ENCODE measurements at places on chromosomes 12 and 14.
A peak's percentile ranks its signal among the peaks of the same experiment; 100 is the strongest.

- no peak for DNase-seq
Observed at GRCh38 chr12:11015775-11016430, 6.5 kb downstream of the TAS2R19 start.

DNA sequence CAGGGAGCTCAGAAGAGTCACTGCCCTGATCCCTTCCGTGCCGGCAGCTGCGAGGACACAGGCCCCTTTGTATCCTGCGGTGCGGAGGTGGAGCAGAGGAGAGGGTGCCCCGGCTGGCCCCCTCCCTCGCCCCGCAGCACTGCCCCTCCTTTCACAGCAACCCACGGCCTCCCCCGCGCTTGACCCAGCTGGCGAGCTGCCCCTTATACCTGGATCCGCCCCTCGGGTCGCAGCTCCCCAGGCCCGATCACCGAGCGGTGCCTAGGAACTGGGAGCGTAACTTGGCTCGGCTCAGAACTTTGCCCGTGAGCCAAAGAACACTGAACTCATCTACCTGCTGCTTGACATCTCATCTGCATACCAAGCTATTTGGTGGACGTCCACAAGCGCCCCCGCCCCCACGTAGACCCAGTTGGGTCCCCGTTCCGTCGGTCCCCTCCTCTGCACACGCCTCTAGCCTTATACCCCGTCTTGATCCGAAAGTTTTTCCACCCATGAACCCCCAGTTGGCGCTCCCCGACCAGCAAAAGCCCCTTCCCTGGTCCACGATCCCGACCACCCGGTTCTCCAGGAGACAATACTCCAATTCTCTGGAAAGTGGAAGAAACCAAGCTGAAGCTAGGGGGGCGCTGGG, 697 bp upstream of the DNAJC14 start:
- no peak for DNase-seq

GRCh38 chr12:13061377-13061776, 17.2 kb downstream of the FAM234B start:
- DNase-seq: no peak

- DNase-seq: peak; percentile 99
Observed at GRCh38 chr12:27179400-27180214, 64.5 kb upstream of the STK38L start.

- no peak for DNase-seq
Observed at GRCh38 chr14:75200451-75200850, 24.0 kb upstream of the TMED10 start.

DNA sequence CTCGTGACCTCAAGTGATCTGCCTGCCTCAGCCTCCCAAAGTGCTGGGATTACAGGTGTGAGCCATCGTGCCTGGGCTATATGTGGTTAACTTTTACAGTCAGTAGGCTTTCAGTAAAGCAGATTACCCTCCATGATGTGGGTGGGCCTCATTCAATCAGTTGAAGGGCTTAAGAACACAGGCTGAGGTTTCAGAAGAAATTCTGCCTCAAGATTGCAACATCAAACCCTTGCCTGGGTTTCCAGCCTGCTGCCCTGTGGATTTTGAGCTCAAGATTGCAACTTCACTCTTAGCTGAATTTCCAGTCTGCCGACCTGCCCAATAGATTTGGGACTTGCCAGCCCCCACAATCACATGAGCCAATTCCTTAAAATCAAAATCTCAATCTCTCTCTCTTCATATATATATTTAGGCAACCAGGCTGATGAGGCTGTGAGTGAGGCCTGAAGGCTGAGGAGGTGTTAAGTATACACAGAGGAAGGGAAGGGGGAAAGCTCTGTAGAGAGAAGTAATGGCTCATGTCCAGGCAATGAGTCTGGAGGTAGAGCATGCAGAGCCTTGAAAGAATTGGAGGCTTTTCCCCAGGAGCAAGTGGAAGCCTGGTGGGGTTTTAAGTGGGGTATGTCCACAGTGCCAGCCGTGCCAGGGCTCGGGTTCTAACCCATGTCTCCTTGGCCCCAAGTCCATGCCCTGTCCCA, 33.3 kb upstream of the ACTN1 start:
- DNase-seq: peak; percentile 11

GRCh38 chr12:67498991-67499390, 149.6 kb upstream of the DYRK2 start:
- no peak for DNase-seq

GRCh38 chr12:27469176-27469736, 22.7 kb downstream of the SMCO2 start:
- no peak for DNase-seq

DNA sequence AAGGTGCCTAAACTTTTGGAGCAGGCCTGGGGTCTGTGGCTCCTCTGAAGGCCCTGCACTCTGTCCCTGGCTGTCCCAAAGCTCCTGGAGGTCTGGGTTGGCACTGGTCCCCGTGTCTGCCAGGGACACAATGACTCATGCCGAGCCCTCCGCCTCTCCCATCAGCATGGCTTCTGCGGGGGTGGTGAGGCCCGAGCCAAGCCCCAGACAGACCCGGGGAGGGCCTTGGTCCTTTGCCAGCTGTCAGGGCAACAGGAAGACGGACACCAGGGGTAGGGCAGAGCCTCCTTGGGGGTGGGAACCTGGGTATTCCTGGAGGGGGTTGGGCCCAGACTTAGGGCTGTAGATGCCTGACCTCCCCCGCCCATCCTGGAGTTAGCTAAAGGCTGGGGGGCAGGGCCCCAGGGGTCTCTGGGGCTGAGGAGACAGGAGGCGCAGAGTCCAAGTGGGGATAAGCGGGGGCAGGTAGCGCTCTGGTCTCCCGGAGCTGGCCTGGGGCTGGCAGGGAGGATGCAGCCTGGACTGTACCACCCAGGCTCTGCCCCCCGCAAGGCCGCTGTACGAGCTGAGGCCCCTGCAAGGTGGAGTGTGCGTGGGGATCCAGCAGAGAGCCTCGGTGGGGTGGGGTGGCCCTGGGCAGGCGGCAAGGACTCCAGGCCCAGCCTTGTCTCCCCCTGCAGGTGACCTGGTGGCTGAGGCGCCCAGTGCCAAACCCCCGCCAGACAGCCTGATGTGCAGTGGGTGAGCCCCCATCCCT, 16.4 kb upstream of the PUS1 start:
- peak; percentile 89 for DNase-seq

DNA sequence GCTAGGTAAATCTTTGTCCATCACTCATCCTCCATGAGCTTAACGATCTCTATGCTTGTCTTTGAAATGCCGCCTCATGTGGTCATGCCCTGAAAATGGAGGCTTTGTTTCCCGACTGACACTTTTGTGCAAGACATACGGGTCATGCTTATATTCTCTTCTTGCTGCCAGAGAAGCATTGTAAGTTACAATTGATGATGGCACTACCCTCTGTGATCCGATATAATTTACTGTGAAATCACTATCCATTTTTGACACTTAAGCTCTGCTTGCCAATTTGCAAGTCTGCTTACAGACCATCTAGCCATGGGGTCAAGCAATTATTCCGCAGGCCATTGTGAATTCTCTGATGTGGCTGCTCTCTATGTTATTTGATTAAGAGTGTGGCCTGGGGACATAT, 650.0 kb downstream of the FLRT2 start:
- DNase-seq: no peak

- no peak for DNase-seq
Observed at GRCh38 chr14:77474479-77475177, 16.7 kb downstream of the AHSA1 start.

DNA sequence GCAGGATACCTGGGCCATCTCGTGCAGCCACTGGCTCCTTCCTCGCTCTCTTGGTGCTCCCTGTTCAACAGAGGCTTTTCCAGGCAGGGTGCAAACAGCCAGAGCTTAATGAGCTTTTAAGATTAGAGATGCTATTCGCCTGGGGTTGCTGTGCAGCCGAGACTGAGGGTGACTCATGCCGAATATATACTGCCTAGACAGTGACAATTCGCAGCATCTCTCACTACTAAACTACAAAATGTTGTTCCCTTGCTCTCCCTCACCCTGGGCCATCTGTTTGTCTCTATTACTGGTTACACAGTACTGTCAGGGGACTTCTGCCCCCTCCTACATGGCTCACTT, 26.0 kb upstream of the TESC start:
- no peak for DNase-seq

GRCh38 chr14:100861188-100861936, 35.4 kb downstream of the MEG3 start:
- DNase-seq: no peak

DNA sequence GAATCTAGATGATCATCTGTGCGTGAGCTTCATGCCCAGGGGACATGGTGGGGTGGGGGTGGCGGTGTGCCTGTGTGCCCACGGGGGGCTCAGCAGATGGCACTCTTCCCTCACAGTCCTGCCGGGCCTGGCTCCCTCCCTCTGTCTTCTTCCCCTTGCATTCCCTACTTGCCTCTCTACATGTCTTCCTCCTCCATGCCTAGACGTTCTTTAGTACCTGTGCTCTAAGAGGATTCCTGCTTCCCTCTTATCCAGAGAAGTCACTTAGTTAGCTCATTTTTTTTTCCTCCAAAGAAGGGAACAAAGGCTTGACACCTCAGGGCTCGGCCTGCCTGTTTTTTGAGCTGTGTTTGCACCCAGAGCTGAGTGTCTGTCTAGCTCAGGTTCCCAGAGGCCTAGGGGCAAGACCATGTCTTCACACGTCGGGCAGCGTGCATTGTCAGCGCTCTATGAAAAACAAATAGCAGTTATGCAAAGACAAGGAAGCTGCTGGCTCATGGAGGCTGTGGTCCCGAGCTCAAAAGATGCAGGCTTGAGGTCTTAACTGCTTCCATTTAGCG, 48.8 kb downstream of the NINJ2 start:
- DNase-seq: peak; percentile 11

GRCh38 chr14:99684410-99684934, 374 bp downstream of the CYP46A1 start:
- peak; percentile 19 for DNase-seq

DNA sequence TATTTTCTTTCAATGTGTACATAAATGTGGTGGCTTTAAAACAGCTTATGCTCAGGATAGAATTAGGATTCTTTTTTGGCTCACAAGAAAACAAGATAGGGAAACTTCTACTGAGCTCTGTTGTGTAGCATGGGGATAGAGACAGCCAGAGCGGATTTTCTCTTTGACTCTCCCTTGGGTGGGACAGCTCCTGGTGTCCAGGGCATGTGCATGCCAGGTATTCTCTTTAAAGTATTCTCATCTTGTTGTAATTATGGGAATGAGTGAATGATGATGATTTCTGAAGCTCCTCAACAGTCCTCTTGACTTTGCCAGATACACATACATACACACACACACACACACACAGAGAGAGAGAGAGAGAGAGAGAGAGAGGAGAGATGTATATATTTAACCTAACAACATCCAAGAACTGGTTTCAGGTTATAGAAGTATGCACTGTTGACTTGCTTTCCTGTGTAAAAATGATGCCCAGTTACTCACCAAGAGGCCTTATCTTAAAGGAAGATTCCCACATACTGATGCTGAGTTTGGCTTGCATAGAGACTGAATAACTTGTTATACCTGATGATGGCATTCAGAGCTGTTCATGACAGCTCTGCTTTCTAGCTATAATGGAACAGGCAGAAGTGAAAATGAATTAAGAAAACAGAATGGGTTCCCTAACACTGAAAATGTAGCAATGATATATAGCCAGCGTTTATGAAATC, 387.5 kb downstream of the EGLN3 start:
- DNase-seq: no peak

GRCh38 chr12:43832463-43833168, 3.3 kb upstream of the TMEM117 start:
- no peak for DNase-seq

DNA sequence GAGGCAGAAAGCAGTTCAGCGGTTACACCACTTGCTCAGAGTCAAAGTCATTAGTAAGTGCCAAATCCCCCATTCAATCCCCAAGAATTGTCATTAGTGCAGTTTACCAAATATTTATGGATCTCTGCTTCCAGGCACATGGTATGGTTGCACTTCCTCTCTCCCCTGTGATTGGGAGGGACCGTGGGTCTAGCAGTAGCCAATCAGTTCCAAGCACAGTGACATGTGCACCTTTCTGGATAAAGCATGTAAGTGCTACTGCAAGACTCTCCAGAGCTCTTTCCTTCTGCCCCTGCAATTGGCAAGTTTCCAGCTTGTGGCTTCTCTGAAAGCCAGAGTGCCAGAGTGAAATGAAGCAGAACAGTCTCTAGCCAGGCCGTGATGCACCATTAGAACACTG, 85.3 kb upstream of the FLRT2 start:
- DNase-seq: peak; percentile 47

- peak; percentile 30 for DNase-seq
Observed at GRCh38 chr12:91274916-91275315, 92.3 kb upstream of the DCN start.

DNA sequence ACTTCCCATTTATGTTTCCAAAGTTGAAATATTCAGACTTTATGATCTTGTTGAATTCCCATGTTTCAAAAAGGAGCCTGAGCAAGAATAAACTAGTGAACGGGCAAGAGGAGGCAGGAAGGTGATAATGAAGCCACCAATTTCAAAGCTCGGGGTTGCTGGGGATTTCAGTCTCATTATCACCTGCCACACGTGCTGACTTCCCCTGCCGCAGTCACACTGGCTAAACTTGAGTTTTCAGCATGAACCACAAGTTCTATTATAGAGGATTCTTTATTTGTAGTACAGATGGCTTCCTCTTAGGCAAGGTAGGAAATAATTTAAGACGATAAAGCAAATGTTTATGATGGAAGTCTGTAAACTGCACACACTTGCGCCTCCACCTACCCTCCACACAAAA, 18.1 kb upstream of the DIABLO start:
- DNase-seq: no peak

- no peak for DNase-seq
Observed at GRCh38 chr12:109625749-109626377, 52.3 kb downstream of the MVK start.

GRCh38 chr14:20493634-20494033, 11.7 kb upstream of the RNASE10 start:
- DNase-seq: no peak

All from fibroblast of skin of right biceps (primary cell).